ENCODE measurements at places on chromosomes 7 and 10.

DNA sequence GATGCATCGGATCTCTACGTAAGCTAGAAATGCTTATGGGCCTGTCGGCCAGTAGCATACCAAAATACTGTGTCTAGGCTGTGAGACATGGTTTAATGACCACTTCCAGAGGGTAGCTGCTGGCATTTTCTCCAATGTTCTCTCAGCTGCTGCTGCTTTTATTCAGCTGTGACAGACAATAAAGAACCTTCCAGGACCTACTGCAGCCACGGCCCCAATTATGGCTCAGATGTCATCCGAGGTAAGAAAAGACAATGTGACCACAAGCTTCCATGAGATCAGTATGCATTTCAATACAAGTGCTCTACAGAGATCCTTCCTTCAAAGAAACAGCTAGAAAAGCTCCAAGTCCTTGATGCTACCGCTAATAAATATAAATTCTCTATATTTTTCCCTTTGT lies 256.2 kb downstream of the SDHAF3 start:
- no peaks in the 10 kb centered on the region for H3K27me3 ChIP-seq
- H3K27ac ChIP-seq = no peak overlapping the region
- no peaks in the 10 kb centered on the region for H3K36me3 ChIP-seq
- DNase-seq = no peak
- H3K4me1 ChIP-seq = no peaks in the 10 kb centered on the region

GRCh38 chr7:77391230-77391629 lies 24.9 kb downstream of the GSAP start:
- H3K27ac ChIP-seq = no peak overlapping the region
- DNase-seq = no peak
- no peak overlapping the region for H3K4me3 ChIP-seq
- 0 out of 2 replicates have a peak, but pooled peaks cover 5% of the 10 kb centered on the region for H3K4me1 ChIP-seq
- no peaks in the 10 kb centered on the region for H3K36me3 ChIP-seq

GRCh38 chr10:87685832-87686574 lies 26.3 kb downstream of the PAPSS2 start:
- no peaks in the 10 kb centered on the region for H3K36me3 ChIP-seq
- no peak overlapping the region for H3K27ac ChIP-seq
- no peak overlapping the region for H3K4me3 ChIP-seq
- DNase-seq = no peak
- H3K4me1 ChIP-seq = peaks cover 2% of the 10 kb centered on the region

DNA sequence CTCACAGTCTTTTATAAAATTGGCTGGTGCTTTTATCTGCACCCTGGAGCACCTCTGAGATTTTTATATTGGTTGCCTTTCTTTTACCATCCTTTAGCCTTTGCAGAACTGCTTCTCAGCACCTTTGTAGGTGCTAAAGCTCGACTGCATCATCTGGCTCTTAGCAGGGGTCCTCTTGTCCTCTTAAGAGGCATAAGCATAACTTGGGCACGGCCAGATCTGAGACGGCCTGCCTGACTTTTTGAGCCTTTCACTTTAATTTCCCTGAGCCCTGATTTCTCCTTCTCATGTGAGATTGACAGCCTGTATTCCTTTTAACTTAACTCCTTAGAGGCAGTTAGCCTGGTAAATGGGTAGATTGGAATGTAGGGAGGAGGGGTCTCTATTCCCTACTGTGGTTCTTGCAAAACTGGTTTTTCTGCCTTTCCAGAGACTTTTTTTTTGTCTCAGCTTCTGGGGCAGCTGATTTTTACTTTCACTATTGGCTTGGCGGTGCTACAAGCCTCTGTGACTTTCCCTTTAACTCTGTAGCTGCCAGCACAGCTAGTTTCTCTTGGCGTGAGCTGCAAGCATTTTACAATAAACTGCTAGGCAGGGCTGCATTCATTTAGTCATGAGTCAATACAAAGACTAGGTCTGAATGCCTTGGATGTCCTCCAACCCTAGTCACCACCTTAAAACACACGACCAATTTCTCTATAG lies 24.0 kb downstream of the ZPBP start:
- H3K4me1 ChIP-seq = peaks cover 6% of the 10 kb centered on the region
- H3K36me3 ChIP-seq = no peaks in the 10 kb centered on the region
- peak; percentile 85 for DNase-seq

- H3K36me3 ChIP-seq = no peaks in the 10 kb centered on the region
- H3K27ac ChIP-seq = no peak overlapping the region
Observed at GRCh38 chr10:88833156-88833555, 18.5 kb downstream of the ANKRD22 start.

GRCh38 chr7:46157404-46157803 lies 236.3 kb upstream of the IGFBP3 start:
- H3K27me3 ChIP-seq = no peaks in the 10 kb centered on the region
- peak overlapping the region; percentile 44 for H3K27ac ChIP-seq
- H3K36me3 ChIP-seq = no peaks in the 10 kb centered on the region
- peaks cover 21% of the 10 kb centered on the region for H3K4me1 ChIP-seq

- no peak for DNase-seq
- H3K27ac ChIP-seq = no peak overlapping the region
- no peak overlapping the region for H3K4me3 ChIP-seq
- no peaks in the 10 kb centered on the region for H3K36me3 ChIP-seq
- H3K4me1 ChIP-seq = no peaks in the 10 kb centered on the region
- no peaks in the 10 kb centered on the region for H3K27me3 ChIP-seq
Observed at GRCh38 chr10:132578287-132578951, 40.8 kb downstream of the INPP5A start.

GRCh38 chr10:129364949-129365348 lies 102.1 kb upstream of the MGMT start:
- no peaks in the 10 kb centered on the region for H3K4me1 ChIP-seq
- DNase-seq = no peak
- no peak overlapping the region for H3K4me3 ChIP-seq
- H3K27ac ChIP-seq = no peak overlapping the region
- H3K36me3 ChIP-seq = no peaks in the 10 kb centered on the region

DNA sequence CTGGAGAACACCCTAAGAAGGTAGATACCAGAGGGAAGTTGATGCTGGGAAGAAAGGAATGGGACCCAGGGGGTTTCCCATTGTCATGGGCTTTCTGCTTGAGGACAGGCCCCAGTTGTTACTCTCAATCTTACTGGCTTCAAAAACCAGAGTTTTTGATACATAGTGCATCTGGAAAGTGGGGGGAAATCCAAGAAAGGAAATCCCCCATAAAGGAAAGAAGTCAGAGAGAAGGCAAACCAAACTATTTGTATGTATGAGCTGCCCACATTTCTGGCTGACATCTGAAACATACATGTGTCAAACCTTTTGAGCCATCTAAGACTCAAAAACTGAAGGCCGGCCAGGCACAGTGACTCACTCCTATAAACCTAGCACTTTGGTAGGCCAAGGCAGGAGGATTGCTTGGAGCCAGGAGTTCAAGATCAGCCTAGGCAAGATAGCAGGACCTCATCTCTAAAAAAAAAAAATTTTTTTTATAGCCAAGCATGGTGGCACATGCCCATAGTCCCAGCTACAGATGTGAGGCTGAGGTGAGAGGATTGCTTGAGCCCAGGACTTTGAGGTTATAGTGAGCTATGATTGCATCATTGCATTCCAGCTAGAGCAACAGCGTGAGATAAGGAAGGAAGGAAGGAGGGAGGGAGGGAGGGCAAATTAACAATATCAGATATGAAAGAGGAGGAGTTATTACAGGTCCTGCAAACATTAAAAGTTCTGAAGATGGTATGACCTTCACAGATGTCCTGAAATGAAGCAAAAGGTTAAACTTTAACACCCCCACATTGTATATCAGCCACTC lies 6.7 kb upstream of the COA1 start:
- no peaks in the 10 kb centered on the region for H3K4me1 ChIP-seq
- H3K36me3 ChIP-seq = no peaks in the 10 kb centered on the region
- H3K4me3 ChIP-seq = no peak overlapping the region
- no peak overlapping the region for H3K27ac ChIP-seq

- no peak overlapping the region for H3K4me3 ChIP-seq
- H3K27ac ChIP-seq = peak overlapping the region; percentile 49
Observed at GRCh38 chr10:47025540-47026300, 114.5 kb downstream of the PTPN20 start.
